ENCODE measurements at places on chromosomes 12 and 14.

GRCh38 chr12:40788276-40788675 is 96.0 kb downstream of the CNTN1 start:
- DNase-seq: no peak

DNA sequence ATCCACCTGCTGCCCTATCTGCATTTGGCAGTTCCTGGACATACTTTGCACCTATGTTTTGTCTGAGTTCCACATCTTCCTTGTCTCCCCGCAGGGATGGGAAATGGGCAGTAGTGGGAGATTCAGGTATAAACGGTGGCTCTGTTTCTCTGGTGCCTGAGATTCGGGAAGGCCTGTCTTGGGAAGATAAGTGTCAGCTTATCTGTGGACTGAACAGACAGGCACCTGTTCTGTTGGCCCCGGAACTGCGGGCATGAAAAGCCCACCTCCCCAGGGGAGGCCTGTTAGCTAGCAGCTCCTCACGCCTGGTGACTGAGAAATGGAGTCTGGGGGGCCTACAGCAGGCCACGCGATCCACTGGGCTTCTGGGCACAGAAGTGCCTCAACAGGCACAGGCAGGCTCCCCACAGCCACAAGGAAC is 5.8 kb downstream of the PHB2 start:
- DNase-seq: no peak

- DNase-seq: no peak
These were observed 190.8 kb upstream of the ARHGAP5 start for GRCh38 chr14:31886156-31886835.

GRCh38 chr14:97219431-97220017 is 422.3 kb downstream of the VRK1 start:
- DNase-seq: no peak

DNA sequence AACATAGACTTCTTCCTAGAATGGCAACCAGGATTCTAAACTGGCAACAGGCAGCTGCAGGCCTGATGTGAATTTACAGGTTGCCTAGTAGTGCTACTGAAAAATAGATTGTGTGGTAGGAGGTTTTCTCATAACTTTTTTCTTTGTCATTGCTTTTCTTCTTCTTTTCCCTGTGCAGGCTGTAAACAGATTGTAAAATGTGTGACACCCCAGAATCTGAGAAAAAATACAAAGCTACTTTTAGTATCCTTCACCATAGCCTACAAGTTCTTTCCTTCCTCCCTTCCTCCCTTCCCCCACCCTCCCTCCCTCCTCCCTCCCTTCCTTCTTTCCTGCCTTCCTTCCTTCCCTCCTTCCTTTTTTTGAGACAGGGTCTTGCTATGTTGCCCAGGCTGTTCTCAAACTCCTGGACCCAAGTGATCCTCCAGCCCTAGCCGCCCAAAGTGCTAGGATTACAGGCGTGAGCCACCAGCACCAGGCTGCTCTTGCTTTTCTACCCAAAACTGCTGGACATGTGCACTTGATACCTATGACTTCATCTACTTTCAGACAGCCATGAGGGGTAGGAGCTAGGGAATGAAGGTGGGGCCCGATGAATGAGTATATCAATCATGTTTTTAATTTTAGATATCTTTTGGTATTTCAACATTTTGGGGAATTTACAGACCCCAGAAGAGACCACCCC is 114.2 kb upstream of the EEA1 start:
- DNase-seq: no peak

- no peak for DNase-seq
These were observed 72.2 kb downstream of the TMEM132C start for GRCh38 chr12:128339126-128339520.

DNA sequence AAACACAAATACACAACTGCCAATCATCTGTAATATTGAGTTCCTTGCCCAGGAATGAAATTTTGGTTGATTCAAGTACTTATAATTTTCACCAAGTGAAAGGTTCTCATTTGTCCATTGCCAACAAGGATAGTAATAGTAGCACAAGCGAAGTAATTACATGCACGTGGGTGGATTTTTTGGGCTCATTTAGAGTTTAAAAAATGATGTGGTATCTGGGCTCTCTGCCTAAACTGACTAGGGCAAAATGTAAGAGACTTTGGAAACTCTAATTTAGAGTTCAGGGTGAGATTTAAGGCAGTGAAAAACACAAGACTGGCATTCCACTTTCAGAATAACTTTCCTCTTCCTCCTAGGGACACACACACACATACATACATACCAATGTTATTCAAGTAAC is 111.7 kb downstream of the MYRFL start:
- no peak for DNase-seq

- no peak for DNase-seq
These were observed 406.4 kb downstream of the NRXN3 start for GRCh38 chr14:78576437-78577166.

- no peak for DNase-seq
These were observed 888 bp downstream of the CCDC88C start for GRCh38 chr14:91416744-91417119.

- DNase-seq: no peak
These were observed 7.1 kb downstream of the NUAK1 start for GRCh38 chr12:106131676-106132075.

- DNase-seq: no peak
These were observed 125.2 kb upstream of the FKBP4 start for GRCh38 chr12:2669560-2669959.

DNA sequence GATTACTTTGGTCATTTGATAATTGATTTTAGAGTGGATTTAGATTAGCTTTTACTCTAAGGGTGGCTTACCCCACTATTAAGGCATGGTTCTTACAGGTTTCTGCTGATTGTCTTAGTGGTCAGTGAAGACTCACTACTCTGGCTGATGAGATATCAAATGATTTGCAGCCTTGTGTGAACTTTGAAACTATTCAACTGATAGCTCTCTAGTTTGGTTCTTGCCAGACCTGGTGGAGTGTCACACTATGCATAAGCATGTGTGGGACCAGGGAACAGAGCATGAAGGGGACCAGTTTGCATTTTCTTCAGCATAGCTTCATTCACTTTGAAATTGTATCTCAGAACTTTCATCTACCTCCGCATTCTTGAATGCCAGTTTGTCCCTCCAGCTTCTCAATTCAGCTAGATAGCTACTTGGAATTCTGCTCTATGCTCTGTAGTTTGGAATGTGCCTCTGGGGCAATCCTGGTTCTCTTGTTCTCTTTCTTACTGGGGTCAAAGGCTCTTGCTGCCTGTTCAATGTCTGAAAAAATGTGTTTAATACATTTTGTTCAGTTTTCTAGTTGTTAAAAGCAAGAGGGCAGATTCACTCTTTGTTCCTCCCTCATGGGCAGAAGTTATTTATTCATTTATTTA is 12.7 kb downstream of the SCYL2 start:
- no peak for DNase-seq

GRCh38 chr12:115984616-115985015 is 292.9 kb downstream of the MED13L start:
- DNase-seq: no peak

DNA sequence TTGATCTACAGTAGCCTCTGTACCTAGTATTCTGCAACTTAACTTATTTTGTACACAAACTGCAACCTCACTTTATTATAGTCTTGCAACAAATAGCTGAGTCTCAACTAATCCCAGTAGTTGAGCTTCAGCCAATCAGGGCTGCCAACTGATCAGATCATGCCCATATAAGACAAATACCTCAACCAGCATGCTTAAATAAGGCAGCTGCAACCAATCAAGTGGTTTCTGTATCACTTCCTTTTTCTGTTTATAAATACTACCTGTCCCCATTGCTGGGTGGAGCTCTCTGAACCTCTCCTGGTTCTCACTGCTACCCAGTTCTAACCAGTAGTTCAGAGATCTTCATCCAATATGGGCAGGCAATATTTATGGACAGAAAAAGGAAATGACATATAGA is 248.5 kb upstream of the FBXO33 start:
- DNase-seq: no peak

DNA sequence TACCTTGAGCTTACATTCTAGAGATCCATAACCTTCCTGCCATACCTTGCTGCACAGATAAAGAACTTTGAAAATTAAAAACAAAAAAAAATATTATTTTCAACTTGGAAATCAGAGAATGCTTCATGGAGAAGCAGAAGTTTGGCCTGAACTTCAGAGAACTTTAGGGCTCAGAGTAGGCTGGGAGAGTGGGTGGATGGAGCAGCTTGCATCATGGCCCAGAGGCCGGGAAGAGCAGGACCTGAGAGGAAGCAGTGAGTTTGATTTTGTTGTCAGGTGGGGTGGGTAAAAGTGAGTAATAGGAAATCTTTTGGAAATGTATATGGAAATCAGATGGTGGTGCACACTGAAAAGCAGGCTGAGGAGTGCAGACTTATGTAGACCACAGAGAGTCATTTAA is 228.5 kb upstream of the KRR1 start:
- DNase-seq: no peak

- DNase-seq: no peak
These were observed 124.2 kb downstream of the TTC7B start for GRCh38 chr14:90692061-90692460.

GRCh38 chr14:100406505-100407131 is 83.5 kb downstream of the SLC25A47 start:
- DNase-seq: no peak

GRCh38 chr14:51401756-51402155 is 161.7 kb downstream of the TMX1 start:
- no peak for DNase-seq

GRCh38 chr12:109461846-109462756 is 15.0 kb downstream of the KCTD10 start:
- DNase-seq: no peak

- no peak for DNase-seq
These were observed 411.4 kb upstream of the SOX5 start for GRCh38 chr12:24360907-24361306.

GRCh38 chr12:112386726-112387125 is 4.5 kb upstream of the HECTD4 start:
- DNase-seq: no peak

DNA sequence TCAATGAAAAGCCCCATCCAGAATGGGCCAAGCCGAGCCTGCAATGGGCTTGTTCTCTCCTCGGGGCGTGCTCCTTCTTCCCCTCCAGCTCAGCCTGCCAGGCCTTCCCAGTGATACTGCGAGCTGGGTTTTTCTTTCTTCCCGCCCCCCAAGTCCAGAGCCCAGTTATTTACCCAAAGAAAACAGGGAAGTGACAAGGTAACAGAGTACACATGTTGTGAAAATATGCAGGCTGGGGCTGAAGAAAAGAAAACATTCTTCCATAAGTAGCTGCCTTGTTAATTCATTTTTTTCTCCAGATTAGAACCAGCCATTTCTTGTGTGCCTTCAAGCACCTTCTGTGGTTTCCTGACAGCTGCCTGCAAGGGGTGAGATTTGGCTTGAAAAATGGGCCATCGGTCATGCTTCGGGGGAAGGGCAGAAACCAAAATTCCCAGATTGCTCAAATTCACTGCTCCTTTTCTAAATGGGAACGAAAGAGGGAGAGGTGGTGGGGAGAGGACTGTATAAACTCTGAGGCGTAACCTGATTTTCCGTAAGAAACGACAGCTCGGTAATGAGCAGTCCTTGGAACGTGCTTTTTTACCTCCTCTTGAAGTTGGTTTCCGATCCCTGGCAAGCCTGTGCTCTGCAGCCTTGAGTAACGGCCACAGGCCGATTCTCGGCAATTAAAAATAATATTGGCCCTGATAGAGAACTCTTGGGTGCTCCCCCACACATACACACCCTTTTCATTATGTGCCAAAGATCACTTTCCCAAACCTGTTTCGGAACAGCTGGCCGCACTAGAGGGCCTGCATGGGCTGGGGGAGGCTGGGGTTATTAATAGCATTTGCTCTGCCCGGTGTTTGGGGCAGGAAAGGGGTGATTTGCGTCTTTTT is 229.4 kb downstream of the ZFP36L1 start:
- DNase-seq: no peak

- DNase-seq: no peak
These were observed 32.6 kb downstream of the COCH start for GRCh38 chr14:30906752-30907658.

DNA sequence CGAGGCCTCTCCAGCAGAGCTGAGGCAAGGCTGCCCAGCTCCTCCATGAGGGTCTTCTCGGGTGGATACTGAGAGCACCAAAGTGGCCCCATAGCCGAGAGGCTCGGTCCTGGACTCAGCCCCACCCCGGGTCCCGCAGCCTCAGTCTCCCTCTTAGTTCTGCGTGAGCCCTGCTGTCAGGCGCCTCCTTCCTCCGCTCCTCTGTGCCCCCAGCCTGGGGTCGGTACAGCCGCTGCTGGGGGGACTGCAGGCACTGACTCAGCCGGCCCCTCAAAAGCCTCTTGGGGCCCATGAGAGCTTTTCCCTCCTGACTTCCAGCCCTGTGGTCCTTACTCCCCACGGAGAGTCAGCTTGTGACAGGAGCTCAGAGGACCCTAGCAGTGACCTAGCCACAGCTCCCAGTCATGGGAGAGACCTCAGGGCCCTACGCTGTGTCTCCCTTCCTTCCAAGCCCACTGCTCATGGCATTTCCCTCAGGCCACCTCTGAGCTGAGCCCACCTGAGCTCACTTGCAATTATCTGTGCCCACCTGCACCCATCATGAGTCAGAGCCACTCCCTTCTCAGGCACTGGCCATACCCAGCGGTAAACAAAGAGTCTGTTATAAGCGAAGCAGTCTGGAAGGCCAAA is 295.0 kb upstream of the RTL1 start:
- DNase-seq: no peak

DNA sequence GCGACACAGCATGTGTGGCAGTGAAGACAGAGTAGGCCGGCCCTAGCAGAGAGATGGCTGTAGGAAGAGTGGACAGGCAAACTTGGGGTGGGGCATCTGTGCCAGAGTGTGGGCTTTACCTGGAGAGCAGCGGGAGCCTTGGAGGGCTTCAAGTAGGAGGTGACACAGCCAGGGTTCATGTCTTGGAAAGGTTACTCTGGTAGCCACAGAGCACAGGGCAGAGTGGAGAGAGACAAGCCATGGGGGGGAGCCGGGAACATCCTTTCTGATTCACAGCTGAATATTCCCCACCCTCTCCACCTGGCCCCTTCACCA is 53.5 kb upstream of the DIO3 start:
- DNase-seq: no peak

DNA sequence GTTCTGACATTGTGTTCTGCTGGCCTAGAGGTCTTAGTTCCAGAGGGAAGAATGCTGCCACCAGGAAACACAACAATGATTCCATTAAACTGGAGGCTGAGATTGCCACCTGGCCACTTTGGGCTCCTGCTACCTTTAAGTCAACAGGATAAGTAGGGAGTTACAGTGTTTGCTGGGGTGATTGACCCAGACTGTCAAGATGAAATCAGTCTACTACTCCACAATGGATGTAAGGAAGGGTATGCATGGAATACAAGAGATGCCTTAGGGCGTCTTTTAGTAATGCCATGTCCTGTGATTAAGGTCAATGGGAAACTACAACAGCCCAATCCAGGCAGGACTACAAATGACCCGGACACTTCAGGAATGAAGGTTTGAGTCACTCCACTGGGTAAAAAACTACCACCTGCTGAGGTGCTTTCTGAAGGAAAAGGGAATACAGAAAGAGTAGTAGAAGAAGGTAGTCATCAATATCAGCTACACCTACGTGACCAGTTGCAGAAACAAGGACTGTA is 852.6 kb downstream of the LRFN5 start:
- DNase-seq: no peak

GRCh38 chr12:48086327-48086726 is 19.6 kb downstream of the SENP1 start:
- no peak for DNase-seq

GRCh38 chr14:23062002-23062401 is 4.7 kb upstream of the CDH24 start:
- DNase-seq: no peak

- DNase-seq: no peak
These were observed 5.8 kb downstream of the PPP1R12A start for GRCh38 chr12:79929065-79929464.

GRCh38 chr12:615620-616019 is 47.6 kb downstream of the NINJ2 start:
- no peak for DNase-seq

Data from CMK (cell line).